ENCODE measurements at places on chromosomes 2 and 18.

DNA sequence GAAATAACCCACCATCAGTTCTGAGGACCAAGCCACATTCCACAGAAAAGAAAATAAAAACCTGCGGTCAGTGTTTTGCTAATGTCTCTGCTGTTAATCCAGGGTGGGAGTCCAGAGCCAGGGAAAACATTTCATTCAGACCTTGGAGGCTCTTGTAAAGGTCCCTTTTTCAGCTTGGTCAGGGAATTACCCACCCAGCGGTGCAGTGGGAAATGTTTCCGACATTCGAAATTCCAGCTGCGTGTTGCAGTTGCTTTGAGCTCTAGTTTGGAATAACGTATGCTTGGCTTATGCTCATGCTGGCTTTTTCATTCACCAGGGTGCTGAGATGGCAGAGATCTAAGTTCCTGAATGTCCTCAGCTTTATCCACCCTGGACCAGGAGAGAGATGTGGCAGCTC lies 219.1 kb downstream of the TRIB2 start:
- peak; percentile 77 for DNase-seq

- DNase-seq = no peak
Observed at GRCh38 chr2:133400411-133400810, 167.9 kb downstream of the NCKAP5 start.

DNA sequence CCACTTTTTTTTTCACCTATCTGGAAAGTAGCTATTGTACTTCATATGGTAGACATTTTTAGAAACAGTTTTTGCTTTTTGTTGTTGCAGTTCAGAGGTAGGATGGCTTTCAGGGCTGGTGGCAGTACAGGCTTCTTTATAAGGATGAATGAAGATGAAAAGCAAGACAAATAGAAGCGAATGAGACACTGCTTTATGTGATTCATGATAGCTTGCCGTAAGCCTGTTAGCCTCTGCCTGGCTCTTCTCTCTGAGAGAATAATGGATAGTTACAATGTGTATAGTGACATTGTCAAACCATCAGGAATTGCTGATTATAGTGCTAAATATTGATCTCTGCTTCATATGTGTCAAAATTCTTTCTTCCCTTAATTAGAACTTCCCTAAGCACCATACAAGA lies 173.7 kb downstream of the NR4A2 start:
- no peak for DNase-seq

- no peak for DNase-seq
Observed at GRCh38 chr2:157259386-157259785, 1.9 kb downstream of the GALNT5 start.

- DNase-seq = peak; percentile 26
Observed at GRCh38 chr2:235939471-235939870, 228.7 kb downstream of the GBX2 start.

- DNase-seq = no peak
Observed at GRCh38 chr2:65554765-65555591, 122.6 kb upstream of the SPRED2 start.

DNA sequence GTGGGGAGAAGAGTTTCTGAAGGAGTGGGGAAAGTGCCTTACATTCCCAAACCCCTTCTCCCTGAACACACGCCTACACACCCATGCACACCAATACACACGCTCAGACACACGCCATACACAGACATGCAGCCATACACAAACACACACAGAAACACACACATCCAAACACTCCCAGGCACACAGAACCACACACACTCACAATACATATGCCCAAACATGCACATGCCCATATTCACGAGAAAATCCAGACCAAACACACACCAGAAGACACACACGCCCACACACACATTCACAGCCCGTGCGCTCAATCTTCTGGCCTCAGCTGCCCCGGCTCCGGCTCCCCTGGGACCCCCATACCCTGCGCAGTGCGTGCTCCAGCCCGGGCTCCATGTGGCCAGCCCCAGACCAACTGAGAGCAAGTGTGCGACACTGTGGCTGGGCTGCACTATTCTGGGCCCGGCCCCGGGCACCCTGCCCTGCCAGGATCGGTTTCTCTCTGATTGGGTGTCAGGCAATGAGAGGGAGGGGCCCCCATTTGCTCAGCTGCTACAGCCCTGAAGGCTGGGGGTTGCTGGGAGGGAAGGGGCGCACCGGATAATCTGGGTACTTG lies at the start of gene PRKAG3:
TSS of gene PRKAG3 (minus strand) at position 426 of the 613 bp plus-strand sequence.
- DNase-seq = no peak

GRCh38 chr18:77147418-77147852 lies 14.9 kb upstream of the MBP start:
- no peak for DNase-seq

- peak; percentile 23 for DNase-seq
Observed at GRCh38 chr2:74333175-74333574, 10.0 kb downstream of the SLC4A5 start.
